Stomach (tissue), 19 donors: ENCODE measurements at places on chromosomes 6 and 20. TPM values are rescaled to one million over a fixed set of nuclear protein-coding genes. Genes with fewer than 3 reads are reported as not detected.

Gene LY6G6F
- not detected for total RNA-seq

Gene CALHM4
- total RNA-seq, result not detected

Gene SDHAF4
- 8.9 TPM for total RNA-seq

Gene RPS6KA2
- 75.9 TPM for total RNA-seq

Gene SNAP25
- 1.8 TPM for total RNA-seq

Gene THBS2
- under 0.01 TPM for total RNA-seq

Gene TP53TG5
- total RNA-seq, result not detected

Gene C20orf141
- total RNA-seq, result not detected

DNA sequence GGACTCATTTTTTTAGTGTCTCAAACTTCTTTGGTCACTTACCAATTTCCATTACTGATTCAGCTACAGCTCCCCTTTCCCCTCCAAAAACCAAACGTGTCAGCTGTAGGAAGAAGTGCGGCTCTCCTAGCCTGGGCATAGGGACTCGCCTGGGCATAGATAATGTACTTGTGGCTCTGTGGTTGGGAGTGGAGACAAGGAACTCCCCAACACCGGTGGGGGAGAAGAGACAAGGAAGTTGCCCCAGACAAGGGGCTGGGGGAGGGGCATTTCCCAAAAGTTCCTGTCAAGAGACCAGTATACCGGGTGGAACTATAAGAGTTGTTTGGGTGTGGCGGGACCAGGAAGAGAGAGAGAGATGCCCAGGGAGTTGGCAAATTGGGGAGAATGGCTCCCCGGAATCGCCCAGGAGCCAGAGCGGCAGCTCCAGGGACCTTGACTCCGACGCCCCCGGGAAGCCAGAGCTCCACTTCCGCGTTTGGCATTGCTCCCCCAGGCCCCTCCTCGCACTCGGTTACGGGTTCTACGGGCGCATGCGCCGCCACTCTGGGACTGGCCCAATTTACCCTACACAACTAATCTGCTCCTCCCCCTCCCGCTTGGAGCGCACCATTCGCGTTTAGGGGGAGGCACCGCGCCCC, 871 bp upstream of the ZFAND3 start:
- peak overlapping the region; percentile 99 for H3K27ac ChIP-seq
- DNase-seq, result peak; percentile 99
- H3K4me3 ChIP-seq, result peak overlapping the region; percentile 90
- H3K27me3 ChIP-seq, result no peaks in the 10 kb centered on the region

DNA sequence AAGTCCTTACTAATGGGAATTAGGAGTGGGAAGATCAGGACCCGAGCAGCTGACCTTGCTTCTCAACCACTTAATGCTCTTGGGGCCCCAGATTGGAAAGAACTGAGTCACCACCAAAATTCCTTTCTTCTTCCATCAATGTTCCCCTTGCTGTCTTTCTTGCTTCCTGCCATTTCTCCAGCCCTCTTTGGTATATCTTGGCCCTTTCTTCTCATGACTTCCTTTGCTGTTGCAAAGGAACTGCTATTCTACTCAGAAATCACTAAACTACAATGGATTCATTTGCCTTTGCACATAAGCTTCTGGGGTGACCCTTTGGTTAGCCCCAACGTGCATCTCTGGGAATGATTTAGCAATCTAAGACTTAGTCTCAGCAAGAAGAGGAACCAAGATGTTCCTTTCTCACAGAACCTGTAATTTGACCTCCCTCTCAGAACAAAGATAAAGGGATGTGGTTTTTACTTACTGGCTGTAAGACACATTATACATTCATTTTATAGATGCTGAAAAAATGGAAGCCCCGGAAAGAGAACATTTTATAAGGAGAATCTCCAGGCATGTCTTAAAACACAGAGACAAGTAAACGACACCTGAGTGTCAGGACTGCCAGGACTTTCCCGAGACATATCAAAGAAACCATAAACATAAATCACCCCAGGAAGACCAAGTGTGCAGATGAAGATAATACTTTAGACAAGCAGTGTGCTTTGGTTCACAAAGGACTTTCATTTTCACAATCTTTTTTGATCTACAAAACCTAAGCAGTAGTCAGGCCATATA, 99.0 kb upstream of the TNFAIP3 start:
- no peak overlapping the region for H3K4me3 ChIP-seq
- H3K36me3 ChIP-seq, result no peaks in the 10 kb centered on the region
- no peaks in the 10 kb centered on the region for H3K27me3 ChIP-seq
- DNase-seq, result no peak
- H3K27ac ChIP-seq, result no peak overlapping the region

- H3K36me3 ChIP-seq, result no peaks in the 10 kb centered on the region
- no peak overlapping the region for H3K4me3 ChIP-seq
- no peaks in the 10 kb centered on the region for H3K4me1 ChIP-seq
- no peaks in the 10 kb centered on the region for H3K27me3 ChIP-seq
- DNase-seq, result no peak
Observed at GRCh38 chr6:142035890-142036289, 96.8 kb upstream of the GJE1 start.

GRCh38 chr6:166933396-166933795, 23.0 kb downstream of the RNASET2 start:
- DNase-seq, result no peak
- H3K27ac ChIP-seq, result no peak overlapping the region
- no peak overlapping the region for H3K4me3 ChIP-seq
- no peaks in the 10 kb centered on the region for H3K4me1 ChIP-seq
- H3K27me3 ChIP-seq, result no peaks in the 10 kb centered on the region

DNA sequence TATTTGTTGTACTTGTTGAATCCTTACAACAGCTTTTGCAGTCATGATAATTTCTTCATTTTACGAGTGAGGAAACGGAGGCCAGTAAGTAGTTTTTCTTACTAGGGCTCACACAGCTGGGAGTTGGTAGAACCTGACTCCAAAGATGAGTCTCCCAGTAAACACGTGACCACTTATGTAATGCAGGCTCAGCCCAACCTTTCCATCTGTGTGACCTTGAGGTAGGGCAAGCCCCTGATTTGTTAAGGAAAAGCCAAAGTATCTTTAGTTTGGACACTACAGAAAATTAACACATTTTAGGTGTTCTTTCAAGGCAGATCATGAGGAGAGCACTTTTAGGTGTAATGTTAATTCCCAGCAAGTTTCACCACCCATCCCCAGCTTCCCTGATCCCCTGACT, 111.3 kb downstream of the LRRC1 start:
- DNase-seq, result no peak
- no peak overlapping the region for H3K27ac ChIP-seq
- H3K4me1 ChIP-seq, result no peaks in the 10 kb centered on the region
- H3K4me3 ChIP-seq, result no peak overlapping the region

DNA sequence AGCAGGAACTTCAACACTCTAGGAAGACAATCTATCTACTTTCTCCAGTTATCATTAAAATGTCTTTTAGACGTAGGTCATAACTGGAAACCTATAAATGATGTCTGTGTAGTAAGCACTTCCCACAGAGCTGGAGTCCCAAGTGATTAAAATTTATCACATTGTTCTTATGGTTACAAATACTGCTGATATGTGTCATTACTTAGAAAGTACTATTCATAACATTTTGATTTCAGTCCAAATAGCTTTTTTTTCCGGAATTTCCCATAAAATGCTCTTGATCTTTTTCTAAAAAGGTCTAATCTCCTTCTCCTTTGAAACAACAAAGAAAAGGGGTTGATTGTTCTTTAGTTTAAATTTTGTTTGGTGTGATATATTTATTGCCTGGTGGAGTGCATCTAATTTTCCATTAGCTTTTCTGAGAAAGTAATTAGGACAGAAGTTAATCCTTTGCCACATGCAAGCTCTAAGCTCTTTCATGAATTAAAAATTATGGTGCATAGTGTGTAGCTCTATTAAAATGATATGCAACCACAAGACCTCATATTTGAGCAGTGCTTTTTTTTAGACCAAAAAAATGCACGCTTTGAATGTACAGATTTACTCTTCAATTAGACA, 132.7 kb upstream of the TCF21 start:
- no peak overlapping the region for H3K27ac ChIP-seq
- no peaks in the 10 kb centered on the region for H3K27me3 ChIP-seq
- H3K4me1 ChIP-seq, result no peaks in the 10 kb centered on the region
- no peak overlapping the region for H3K4me3 ChIP-seq

- no peak overlapping the region for H3K4me3 ChIP-seq
- H3K4me1 ChIP-seq, result no peaks in the 10 kb centered on the region
- no peaks in the 10 kb centered on the region for H3K36me3 ChIP-seq
- H3K27me3 ChIP-seq, result no peaks in the 10 kb centered on the region
- H3K27ac ChIP-seq, result no peak overlapping the region
Observed at GRCh38 chr6:150592377-150592995, 7.2 kb upstream of the PLEKHG1 start.

DNA sequence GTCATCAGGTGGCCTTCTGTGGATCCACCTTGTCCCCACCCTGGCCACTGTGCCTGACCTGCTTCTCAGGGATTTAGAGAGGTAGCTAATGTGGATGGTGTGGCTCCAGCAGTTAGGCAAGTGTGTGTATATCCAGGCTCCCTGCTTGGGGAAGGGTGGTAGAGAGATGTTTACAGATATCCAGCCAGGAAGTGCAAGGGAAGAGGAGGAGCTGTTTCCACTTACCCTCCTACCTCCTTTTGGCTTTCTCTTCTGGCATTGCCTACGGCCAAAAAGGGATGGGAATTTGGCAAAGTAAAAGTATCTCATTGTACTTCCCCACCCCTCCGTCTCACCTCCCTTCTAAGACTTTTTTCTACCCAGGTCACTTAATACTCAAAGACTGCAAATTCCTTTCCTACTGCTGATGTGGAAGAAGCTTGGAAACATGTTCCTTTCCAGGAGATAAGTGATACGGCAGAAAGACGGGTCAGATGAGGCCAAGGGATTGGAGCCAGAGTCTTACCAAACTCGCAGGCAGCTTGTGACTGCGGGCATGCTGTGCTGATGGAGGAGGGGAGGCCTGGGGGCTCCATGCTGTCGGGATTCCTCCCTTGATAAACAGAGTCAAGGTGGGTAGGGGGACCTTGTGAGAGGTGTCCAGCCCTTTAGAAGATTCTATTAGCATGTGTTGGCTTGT, 253.4 kb downstream of the PRL start:
- no peak overlapping the region for H3K27ac ChIP-seq
- H3K36me3 ChIP-seq, result no peaks in the 10 kb centered on the region
- no peak overlapping the region for H3K4me3 ChIP-seq

DNA sequence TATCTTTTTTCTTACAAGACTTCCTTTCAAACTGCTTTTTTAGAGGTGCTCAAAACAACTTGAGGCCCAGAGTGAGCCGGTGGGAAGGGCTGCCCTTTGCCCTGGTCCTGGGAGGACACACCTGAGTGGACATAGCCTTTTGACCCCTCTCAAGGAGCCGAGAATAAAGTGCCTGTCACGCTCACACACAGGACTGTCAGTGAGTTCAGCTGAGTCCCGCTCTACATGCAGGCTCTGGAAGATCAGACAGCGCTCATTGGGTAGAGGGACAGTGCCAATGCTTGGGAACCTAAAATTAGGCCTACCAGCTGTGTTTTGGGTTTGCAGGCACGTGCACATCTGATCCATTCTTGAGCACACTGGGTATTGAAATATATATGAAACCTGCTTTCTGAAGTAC, 387.8 kb downstream of the CD83 start:
- no peak for DNase-seq
- no peaks in the 10 kb centered on the region for H3K27me3 ChIP-seq
- H3K4me1 ChIP-seq, result no peaks in the 10 kb centered on the region
- no peak overlapping the region for H3K4me3 ChIP-seq
- no peak overlapping the region for H3K27ac ChIP-seq

DNA sequence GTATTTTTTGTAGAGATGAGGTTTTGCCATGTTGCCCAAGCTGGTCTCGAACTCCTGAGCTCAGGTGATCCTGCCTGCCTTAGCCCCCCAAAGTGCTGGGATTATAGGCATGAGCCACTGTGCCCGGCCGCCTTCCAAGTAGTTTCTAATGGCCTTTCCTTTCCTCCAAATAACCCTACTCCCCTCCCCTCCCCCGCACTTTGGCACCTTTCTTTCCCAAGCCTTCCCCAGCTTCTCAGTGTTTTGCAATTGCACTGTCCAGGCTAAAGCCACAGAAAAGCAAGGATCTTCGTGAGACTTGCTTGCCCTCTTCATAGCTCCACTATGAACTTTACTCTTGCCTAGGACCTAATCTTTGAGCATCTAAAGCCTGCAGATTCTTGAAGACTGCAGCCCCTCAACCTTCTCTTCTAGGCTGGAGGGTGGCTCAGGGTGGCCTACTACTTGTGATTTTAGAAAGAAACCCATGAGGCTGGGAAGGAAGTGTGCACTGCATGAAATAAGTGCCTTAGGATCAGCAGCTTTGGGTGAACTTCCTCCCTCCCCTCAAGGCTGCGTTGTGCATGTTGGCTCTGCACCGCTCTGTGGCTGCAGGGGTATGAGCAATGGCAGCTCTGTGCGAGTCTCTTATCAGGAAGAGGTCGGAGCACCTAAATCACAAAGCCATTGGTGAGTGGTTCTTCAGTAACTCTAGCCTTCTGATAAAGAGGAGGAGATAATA, 152.4 kb upstream of the SNX9 start:
- H3K4me1 ChIP-seq, result peaks cover 10% of the 10 kb centered on the region
- no peak overlapping the region for H3K4me3 ChIP-seq
- peak overlapping the region; percentile 73 for H3K27ac ChIP-seq
- no peaks in the 10 kb centered on the region for H3K27me3 ChIP-seq
- no peak for DNase-seq
- no peaks in the 10 kb centered on the region for H3K36me3 ChIP-seq

DNA sequence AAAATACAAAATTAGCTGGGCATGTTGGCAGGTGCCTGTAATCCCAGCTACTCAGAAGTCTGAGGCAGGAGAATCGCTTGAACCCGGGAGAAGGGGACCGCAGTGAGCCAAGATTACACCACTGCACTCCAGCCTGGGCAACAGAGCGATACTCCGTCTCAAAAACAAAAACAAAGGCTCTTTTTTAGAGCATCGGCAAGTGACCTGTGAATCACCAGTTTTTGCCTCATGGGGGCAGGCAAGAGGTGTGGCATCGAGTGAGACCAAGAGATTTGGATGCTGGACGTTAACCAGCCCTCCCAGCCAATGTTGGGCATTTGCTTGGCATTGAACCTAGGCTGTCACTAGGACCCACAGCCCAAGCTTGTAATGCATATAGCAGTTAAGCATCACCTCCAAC, 14.6 kb upstream of the CDK5RAP1 start:
- peak; percentile 52 for DNase-seq
- H3K27ac ChIP-seq, result no peak overlapping the region
- no peaks in the 10 kb centered on the region for H3K27me3 ChIP-seq
- no peak overlapping the region for H3K4me3 ChIP-seq
- peaks cover 23% of the 10 kb centered on the region for H3K36me3 ChIP-seq

GRCh38 chr6:47974106-47974505, 136.9 kb downstream of the PTCHD4 start:
- no peaks in the 10 kb centered on the region for H3K36me3 ChIP-seq
- no peaks in the 10 kb centered on the region for H3K4me1 ChIP-seq
- no peaks in the 10 kb centered on the region for H3K27me3 ChIP-seq
- DNase-seq, result peak; percentile 34
